ACHN (cell line): ENCODE measurements at places on chromosomes 4 and X.

GRCh38 chrX:28582511-28582910 is 4.7 kb upstream of the IL1RAPL1 start:
- DNase-seq, result no peak

DNA sequence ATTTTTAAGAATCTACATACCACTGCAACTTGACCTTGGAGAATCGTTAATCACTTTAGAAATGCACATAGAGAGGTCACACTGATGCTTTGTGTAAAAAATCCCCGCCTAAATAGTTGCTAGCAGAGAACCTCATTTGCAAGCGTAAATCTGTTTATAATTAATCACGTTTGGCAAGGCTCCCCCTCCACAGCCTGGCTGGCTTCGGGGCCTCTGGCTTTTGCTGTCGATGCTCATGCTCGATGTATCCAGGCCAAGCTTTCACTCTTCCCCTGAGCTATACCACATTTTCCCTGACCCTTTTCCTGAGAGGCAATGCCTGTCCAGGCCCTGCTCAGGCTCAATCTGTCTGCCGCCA is 23.4 kb downstream of the CYTL1 start:
- no peak for DNase-seq

GRCh38 chr4:69120870-69121269 is 24.6 kb downstream of the UGT2B7 start:
- DNase-seq, result no peak

DNA sequence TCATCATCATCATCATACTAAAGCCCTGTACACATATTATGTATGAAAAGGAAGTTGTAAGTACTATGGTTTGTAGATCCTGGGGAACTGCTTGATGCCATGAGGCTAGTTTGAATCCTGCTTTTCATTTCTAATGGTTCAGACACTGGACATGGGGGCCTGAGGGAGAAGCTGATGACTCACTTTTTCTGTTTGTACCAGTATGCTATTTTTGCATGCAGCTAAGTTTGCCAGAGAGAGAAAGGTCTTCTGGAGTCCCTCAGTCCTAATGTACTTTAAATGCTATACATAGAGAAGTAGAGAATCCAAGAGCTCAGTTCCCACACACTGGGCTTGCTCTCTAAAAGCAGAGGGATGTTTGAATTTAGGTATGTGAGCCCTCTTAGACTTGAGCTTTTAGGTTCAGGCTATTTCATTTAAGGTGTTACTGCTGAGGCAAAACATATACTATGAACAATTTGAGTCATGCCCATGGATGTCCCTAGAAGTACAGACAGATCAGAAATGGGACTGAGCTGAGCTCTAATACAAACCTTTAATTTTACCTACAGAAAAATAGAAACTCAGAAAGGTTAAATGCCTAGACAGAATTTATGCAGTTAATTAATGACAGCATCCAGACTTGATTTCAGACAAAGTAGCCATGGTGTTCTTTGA is 17.6 kb upstream of the HS3ST1 start:
- DNase-seq, result no peak
